ENCODE measurements at places on chromosomes 5 and 9.

DNA sequence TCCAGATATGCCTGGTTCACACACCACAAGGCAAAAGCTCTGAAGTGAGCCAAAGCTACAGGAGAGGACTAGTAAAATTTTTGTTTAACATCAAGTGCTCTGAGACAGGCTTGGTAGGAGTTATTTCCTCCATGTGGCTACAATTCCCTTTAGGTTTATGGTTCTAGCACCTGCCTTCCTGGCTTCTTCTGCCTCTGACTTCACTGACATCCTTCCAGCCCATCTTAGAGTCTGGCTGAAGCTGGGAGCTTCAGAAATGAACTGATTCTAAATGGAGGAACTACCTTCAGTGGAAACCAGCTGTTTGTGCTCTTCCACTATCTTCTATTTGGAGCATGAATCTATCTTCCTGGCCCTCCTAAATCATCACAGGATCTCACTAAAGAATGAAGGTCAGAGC, 215.3 kb upstream of the FBXL7 start:
- DNase-seq: no peak

DNA sequence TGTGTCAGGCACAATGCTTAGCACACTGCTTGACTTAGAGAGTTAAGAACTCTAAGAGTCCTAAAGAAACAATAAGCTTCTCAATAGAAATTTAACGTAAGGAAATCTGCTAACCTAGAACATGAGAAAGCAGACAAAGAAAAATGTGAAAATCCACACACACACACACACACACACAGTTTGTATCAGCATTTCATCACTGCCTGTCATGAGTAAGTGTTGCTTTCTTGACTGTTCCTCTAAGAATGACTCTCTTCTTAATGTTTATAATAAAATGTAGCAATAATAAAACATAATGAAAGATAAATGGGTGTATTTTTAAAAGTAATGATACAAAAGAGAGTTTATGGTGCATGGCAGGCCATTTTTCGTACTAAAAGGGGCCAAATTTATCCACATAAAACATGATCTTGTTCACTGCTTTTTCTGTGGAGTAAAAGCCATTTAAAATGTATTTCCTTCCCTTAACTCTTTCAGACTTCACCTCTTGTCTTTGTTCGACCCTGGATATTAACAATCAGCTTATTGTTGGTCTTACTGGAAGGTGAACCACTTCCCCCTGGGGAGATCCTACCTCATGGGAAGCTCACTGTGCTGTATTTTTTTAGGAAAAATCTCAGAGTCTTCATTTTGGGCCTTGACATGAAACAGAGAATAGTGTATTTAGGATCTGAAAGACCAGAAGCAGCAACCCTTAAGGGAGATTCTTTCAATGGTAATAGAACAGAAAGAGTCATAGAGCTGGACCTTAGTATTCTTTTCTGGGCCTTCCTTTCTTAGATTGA, 107.3 kb upstream of the ANKRD55 start:
- DNase-seq: no peak

DNA sequence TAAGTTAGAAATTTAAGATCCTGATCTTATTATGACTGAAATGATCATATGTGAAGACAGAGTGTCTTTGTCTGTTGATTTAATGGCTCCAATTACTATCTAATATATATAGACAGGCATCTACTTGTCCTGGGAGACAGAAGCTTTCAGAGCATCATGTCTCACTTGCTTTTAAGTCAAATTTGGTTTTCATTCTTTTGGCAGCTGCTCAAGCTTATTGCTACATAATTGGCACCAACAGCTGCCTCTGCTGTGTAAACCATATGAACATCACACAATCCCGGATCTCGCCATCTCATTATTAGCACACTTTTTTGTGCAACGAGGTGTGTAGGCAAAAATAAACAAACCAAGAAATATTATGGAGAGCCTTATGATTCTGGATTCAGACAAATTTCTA, 1717.9 kb downstream of the EFNA5 start:
- no peak for DNase-seq

- no peak for DNase-seq
Observed at GRCh38 chr5:168808051-168808616, 229.0 kb upstream of the PANK3 start.

GRCh38 chr9:113012492-113012891, 500 bp upstream of the ZNF883 start:
- no peak for DNase-seq

GRCh38 chr9:70405808-70406433, 8.5 kb downstream of the KLF9 start:
- no peak for DNase-seq

GRCh38 chr5:108451269-108451668, 69.4 kb upstream of the FBXL17 start:
- no peak for DNase-seq

DNA sequence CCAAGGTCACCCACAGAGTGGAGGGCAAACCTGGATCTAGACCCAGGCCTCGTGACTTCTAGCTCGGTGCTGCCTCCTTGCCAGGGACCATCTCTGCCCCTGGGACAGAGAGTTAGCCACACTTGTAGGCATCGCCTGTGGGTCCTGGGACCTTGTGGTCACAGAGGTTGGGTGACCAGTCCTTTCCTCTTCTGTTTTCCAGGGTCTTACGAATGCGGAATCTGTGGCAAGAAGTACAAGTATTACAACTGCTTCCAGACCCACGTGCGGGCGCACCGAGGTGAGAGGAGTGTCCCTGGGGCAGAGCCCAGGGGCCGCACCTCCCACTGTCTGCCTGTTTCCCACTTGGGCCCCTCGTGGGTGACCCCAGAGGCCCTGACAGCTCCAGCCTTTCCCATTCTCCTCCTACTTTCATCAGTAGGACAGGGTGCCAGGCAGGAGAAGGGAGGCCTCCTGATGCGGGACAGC, 76.3 kb downstream of the AMBP start:
- no peak for DNase-seq

DNA sequence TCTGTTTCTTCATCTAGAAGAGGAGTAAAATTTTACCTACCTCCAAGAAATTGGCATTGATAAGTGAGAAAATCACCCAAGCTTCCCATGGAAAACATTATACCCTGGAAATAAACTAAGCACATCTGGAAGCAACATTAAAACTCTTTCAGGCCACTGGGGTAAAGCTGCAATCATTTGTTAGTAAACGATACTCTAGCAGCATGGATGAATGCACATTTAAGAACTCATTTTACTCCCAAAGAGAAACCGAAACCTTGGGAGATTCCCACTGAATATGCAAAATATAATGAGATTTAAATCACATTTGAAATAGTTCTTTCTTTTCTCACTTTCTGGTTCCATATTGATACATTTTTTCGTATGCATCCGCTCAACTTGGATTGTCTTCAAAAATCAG, 467.5 kb downstream of the EFNA5 start:
- no peak for DNase-seq
